ENCODE measurements at places on chromosomes 2 and 18. TPM values are rescaled to one million over a fixed set of nuclear protein-coding genes. Genes with fewer than 3 reads are reported as not detected.
A peak's percentile ranks its signal among the peaks of the same experiment; 100 is the strongest.

The SYT4 gene
- not detected for total RNA-seq

DNA sequence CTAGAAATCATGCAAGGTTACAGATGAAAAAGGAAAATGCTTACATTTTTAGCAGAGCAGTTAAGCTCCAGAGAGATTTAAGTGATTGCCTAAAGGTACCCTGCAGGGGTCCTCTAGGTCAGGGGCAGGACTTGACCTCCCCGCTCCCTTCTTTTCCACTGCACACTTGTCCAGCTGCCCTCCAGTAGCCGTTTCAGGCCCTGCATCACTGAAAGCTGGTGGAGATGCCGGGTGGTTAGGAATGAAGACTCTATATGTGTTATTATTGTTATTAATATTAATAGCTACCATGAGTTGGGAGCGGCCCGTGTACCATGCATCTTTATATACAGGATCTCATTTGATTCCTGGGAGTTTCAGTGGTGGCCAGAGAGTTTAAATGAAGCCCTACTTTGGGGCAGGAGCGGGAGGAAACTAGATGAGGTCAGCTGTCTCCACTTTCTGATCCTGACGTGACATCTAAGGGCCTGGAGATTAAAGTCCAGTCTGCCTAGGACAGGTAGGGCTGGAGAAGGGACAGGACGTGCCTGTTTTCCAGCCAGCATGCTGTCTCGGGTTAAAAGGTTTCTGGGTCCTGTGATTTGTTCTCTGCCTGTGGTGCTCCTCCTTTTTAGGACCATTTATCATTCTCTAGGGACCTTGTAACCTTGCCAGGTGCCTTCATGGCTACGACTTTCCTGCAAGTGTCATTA is 2.1 kb downstream of the TMEM37 start:
- DNase-seq = peak; percentile 77

- DNase-seq = no peak
Observed at GRCh38 chr2:224969633-224970260, 72.5 kb downstream of the DOCK10 start.

- no peak for DNase-seq
Observed at GRCh38 chr2:241649404-241649803, 11.9 kb downstream of the ATG4B start.

The KANSL1L gene
- 7.1 TPM for total RNA-seq

The ARHGEF33 gene
- total RNA-seq = 0.11 TPM

DNA sequence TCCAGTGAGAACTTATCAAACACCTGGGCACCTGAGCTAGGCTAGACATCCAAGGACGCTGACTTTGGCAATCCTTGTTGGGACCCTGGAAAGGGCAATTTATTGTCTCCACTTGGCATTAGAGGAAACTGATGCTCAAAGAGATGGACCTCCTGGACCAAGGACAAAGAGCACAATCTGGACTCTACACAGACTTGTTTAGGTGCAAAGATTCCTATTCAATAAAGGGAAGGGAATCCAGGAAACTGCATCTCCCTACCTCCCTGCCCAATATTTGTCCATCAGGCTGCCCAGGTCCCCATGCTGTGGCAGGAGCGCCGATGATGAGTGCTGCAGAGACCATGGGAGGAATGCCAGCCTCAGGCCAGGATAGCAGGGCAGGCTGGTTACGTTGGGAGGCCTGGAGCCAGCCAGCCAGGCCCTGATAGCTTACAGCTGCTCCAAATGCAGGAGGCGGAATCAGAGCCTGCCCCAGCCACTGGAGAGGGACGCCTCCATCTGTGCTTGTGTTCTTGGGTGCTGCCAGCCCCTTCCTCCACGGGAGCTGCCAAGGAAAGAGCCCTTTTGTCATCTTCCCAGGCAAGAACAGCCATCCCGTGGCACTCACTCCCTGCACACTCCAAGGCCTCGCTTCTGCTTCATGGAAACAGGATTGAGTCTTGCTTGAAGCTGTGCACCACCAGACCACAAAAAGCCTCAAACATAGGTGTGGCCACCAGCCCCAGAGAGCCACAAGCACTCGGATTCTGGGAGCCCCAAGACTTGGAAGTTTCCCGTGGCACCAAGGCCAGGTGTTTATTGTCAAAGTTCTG is 60.0 kb downstream of the HS1BP3 start:
- peak; percentile 69 for DNase-seq

- DNase-seq = no peak
Observed at GRCh38 chr2:167424221-167424620, 535.9 kb downstream of the XIRP2 start.

The SMC6 gene
- 14.4 TPM for total RNA-seq

- no peak for DNase-seq
Observed at GRCh38 chr2:96839293-96839874, 4.4 kb downstream of the ANKRD23 start.

DNA sequence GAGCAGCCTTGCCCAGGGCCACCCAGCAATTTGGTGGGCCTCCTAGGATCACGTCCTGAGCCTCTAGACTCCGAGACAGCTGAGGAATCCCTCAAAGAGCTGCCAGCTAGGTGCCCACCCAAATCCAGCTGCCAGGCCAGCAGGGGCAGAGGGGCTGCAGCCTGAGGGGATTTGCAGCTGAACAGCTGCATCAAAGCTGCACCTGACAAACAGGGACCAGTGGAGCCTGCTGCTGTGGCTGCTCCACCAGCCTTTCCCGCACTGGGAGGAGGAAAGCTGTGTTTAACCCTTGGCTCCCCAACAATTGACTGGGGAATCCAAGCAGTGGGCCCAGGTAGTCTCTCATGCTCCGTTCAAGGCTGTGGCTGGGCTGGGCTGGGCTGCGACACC is 8.2 kb downstream of the ADRA2B start:
- DNase-seq = peak; percentile 13

- DNase-seq = no peak
Observed at GRCh38 chr18:26503382-26503781, 45.0 kb downstream of the KCTD1 start.

Measured in right lobe of liver (tissue), 6 donors.